ENCODE measurements at places on chromosomes 3 and 15.

- DNase-seq: no peak
Measured at GRCh38 chr15:27070841-27071240, 99.9 kb downstream of the GABRG3 start.

- no peak for DNase-seq
Measured at GRCh38 chr3:76912841-76913383, 127.0 kb upstream of the ROBO2 start.

- DNase-seq: peak; percentile 35
Measured at GRCh38 chr3:100401674-100402041, 319 bp downstream of the LNP1 start.

DNA sequence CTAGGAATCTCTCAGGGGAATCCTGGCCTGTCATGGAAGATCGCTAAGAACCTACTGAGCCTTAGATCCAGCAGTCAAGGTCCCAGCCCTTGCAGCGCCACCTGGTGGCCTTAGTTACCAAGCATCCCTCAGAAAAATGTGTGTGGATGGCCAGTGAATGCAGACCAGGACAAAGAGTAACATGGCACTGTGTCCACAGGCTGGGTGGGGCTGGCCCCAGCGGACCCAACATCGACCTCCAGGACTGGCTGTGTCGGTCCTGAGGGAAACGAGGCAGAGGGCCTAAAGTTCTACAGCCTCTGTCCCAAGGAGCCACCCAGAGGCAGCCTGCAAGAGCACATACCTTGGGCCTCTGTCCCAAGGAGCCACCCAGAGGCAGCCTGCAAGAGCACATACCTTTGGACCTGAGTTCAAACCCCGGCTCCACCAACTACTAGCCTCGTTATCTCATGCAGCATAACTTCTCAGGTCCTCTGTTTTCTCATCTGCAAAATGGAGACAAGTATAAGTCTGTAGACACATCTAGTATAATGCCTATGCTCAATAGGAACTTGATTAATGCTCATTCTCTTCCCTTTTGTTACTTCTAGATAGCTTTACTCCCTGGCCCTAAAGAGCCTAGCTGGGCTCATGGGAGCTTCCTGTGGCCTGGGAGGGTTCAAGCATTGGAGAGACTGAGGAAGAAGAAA is 57.5 kb upstream of the HERC1 start:
- peak; percentile 91 for DNase-seq

- no peak for DNase-seq
Measured at GRCh38 chr3:178255315-178255714, 280.9 kb upstream of the KCNMB2 start.

- DNase-seq: no peak
Measured at GRCh38 chr15:36940219-36940618, 160.1 kb downstream of the MEIS2 start.

DNA sequence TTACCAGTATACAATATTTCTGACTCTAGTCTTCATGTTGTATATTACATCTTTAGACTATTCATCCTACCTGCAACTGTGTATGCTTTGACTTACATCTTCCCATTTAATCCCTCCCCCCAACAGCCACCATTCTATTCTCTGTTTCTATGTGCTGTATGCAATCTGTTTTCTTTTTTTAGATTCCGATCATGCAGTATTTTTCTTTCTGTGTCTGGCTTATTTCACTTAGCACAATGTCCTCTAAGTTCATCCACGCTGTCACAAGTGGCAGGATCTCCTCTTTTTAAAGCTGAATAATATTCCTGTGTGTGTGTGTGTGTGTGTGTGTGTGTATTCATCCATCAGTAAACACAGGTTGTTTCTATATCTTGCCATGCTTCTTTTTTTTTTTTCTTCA is 66.4 kb upstream of the NUDT16 start:
- DNase-seq: no peak

DNA sequence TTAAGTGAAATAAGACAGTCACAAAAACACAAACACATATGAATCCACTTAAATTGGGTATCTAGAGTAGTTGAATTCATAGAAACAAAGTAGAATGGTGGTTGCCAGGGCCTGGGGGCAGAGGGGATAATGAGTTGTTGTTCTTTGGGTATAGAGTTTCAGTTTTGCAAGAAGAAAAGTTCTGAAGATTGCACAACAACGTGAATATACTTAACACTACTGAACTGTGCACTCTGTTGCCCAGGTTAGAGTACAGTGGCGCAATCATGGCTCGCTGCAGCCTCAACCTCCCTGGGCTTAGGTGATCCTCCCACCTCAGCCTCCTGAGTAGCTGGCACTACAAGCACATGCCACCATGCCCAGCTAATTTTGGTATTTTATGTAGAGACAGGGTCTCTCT is 14.9 kb downstream of the GRAMD2A start:
- DNase-seq: no peak

- DNase-seq: no peak
Measured at GRCh38 chr15:75713338-75713895, 769 bp upstream of the CSPG4 start.

- no peak for DNase-seq
Measured at GRCh38 chr15:38682861-38683260, 118.2 kb upstream of the RASGRP1 start.

DNA sequence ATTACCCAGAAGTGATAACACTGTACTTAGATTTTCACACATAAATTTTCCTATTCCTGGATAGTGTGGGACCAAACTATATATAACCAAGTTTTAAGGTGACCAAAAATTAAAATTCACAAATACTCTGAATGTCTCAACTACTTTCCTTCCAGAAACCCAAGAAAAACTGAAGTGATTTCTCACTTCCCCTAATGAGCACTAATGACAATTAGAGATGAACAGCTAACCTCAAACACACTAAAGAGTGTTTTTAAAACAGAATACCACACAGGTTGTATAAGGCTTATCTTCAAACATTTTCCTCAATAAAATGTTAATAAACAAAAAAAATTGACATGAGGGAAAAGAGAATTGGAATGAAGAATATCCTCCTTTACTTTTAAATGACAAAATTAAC is 188.2 kb downstream of the ZBTB20 start:
- no peak for DNase-seq

DNA sequence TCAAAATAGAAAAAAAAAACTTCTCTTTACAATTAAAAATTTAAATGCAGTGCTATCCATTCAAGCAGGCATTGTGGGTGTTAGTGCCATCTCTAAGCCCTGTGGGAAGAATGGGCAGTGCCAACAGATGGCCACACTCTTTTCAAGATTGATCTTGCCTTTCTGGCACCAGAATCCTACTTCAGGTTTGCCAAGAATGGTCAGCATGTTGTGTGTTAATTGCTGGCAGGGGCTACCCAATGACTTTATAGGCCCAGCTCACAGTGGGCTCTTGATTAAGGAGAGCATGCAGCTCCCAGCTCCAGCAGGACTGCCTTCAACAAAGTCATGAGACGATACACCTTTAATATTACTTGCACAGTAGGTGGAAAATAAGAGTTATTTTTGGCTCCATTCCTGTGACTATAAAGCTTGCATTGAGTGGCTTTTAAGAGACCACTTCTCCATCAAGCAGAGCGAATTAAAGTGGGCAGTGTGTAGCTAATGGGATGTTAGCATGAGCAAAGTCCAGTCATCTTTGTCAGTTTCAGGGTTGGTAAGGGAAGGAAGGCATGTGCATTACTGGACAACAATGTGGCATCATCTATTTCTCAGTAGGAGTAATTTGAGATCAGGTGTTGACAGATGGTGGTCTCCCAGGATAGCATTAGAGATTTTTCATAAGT is 476.8 kb downstream of the C3orf38 start:
- DNase-seq: no peak

- no peak for DNase-seq
Measured at GRCh38 chr3:122271246-122271898, 53.7 kb upstream of the CSTA start.

- no peak for DNase-seq
Measured at GRCh38 chr15:80582816-80583423, 112.2 kb upstream of the ABHD17C start.

GRCh38 chr3:149292666-149293065 is 40.8 kb downstream of the TM4SF18 start:
- DNase-seq: no peak

GRCh38 chr15:32636410-32636809 is 5.1 kb upstream of the SCG5 start:
- DNase-seq: no peak

DNA sequence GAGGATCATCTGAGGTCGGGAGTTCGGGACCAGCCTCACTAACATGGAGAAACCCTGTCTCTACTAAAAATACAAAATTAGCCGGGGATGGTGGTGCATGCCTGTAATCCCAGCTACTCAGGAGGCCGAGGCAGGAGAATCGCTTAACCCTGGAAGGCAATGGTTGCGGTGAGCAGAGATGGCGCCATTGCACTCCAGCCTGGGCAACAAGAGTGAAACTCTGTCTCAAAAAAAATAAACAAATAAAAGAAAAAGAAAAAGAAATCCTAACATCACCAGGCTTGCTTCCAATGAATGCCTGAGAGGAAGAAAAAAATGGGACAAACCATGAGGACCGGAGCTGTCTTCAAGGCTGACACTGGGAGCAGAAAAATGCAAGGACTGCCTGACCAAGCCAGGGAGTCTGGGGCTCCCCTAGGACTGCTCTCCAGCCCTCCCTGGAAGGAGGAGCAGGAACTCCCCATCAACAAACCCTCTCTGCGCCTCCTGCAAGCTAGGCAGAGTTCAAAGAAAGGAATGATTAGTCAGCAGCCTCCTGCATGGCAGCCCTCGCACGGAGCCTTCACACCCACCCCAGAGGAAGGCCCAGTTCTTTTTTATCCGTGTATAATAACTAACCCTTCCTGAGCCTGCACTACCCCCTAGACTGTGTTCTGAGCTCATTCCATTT is 55.4 kb downstream of the NUP210 start:
- no peak for DNase-seq

DNA sequence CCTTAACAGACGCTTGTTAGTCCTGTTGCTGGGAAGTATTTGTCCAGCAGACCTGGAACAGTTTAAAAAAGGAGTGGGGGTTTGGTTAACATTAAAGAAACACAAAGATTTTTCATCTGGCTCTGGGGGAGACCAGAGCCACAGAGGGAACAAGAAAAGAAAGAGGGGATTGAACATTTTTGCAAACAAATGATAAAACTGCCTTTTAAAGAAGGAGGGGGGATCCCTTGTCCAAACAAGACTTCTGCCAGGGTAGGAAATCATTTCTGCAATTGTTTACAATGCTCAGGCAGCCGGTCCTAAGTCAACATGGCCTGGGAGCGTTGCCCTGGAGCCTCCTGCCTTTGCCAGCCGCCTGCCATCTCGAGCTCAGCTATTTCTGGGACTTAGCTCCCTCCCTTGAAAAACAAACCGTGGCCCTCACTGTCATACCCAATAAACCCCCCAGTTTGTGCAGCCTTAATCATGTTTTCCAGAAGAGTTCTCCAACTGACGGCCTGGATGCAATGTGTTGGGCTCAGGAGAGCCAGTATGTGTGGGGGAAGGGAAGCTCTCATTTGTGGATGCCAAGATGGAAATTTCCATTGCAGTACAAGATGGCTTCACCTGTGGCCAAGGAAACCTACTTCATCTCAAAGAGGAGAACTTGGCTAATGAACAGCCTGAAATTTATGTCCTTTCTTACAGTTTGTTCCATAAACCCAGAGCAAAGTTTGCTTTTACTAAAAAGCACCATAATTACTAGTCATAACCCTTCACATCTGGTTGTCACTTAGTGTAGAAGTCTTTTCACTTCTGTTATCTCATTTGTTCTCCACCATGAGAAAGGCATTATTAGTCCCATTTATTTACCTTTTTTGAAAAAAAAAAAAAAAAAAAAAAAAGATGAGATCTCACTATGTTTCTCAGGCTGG is 75.9 kb upstream of the RNU6-1 start:
- peak; percentile 51 for DNase-seq
